A172 (cell line): ENCODE measurements at places on chromosomes 2 and 18.
A peak's percentile ranks its signal among the peaks of the same experiment; 100 is the strongest.

DNA sequence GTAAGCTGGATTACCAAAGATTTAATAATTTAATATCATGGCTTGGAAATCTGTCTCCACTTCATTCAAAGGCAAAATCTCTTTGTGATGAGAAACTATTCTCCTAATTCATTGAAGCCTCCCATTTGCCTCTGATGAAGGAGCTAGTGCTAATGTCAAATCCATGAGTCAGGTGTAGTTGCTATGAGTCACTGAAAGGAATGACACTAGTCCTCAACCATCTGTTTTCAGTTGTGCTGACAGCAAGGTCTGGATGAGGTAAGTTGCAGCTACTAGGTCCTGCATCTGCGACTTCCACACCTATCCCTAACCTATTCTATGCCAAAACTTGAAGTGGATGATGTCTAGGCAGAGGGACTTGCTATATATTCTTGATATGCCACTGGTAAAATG lies 324.0 kb upstream of the UBE2E3 start:
- peak; percentile 89 for DNase-seq

GRCh38 chr18:13335903-13336302 lies 117.3 kb downstream of the LDLRAD4 start:
- DNase-seq, result no peak

GRCh38 chr2:165016772-165017411 lies 61.6 kb upstream of the SLC38A11 start:
- DNase-seq, result peak; percentile 66

- no peak for DNase-seq
These were observed 128.3 kb downstream of the TXNL1 start for GRCh38 chr18:56510108-56510507.

DNA sequence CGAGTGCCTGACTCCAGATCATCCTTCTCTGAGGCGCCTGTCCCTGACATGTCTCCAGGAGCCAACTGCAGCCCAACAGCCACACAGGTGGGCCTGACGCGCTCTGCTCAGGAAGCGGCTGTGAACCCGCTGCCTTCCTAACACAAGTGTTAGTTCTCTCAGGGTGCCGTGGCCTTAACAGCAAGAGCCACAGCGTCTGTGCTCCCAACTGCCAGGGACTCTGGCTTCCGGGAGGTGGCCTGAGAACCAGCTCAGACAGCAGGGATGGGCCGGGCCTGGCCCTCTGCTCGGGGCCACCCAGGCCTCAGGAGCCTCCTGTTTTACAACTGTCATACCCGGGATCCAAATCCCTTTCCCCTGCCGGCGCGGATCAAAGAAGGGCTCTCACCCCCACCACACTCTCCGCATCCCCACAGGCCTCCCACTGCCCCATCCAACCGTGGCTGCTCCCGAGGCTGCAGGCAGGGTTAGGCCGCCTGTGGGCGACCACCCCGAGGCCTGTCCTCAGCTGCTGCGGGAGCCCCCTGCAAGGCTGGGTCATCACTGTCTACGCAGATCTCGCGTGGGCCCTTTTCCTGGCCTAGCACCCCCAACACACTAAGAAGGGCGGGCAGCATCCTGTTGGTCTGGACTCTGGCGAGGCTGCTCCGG lies 114.2 kb upstream of the ZNF236 start:
- DNase-seq, result no peak

DNA sequence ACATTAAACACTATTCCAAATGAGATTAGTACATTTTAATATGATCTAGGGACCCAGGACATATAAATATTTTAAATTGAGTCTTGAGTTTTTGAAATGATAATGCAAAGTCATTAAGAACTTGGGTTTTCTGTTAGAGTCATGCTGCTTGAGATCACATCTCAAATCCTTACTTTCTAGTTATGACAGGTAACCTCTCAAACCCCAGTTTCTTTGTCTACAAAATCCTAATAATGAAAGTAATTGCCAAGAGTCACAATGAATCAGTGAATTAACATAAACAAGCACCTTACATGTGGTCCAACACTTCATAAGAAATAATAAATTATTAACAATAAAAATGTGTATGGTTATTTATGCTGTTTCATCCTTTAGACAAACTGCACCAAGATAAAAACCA lies 607.6 kb downstream of the LRP1B start:
- DNase-seq, result no peak

GRCh38 chr2:233124421-233125080 lies 64.4 kb downstream of the INPP5D start:
- no peak for DNase-seq

DNA sequence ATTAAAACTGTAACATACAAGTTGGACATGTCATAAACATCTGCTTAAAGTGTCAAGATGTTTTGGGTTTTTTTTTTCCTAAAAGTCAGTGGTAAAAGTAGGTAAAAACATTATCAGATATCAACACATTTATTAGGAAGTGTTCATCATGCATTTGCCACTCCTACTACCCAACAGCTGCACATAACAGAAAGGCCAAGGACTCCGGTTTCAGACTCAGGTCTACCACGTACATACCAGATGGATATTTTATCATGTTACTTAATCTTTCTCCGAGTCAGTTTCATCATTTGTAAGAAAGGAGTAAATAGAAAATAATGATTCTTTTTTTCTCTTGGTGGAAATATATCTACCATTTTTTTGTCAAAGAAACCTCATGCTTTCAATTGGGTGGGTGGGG lies 192.3 kb downstream of the UBE2E3 start:
- no peak for DNase-seq

GRCh38 chr2:10659898-10660568 lies 29.7 kb downstream of the NOL10 start:
- DNase-seq, result peak; percentile 89

DNA sequence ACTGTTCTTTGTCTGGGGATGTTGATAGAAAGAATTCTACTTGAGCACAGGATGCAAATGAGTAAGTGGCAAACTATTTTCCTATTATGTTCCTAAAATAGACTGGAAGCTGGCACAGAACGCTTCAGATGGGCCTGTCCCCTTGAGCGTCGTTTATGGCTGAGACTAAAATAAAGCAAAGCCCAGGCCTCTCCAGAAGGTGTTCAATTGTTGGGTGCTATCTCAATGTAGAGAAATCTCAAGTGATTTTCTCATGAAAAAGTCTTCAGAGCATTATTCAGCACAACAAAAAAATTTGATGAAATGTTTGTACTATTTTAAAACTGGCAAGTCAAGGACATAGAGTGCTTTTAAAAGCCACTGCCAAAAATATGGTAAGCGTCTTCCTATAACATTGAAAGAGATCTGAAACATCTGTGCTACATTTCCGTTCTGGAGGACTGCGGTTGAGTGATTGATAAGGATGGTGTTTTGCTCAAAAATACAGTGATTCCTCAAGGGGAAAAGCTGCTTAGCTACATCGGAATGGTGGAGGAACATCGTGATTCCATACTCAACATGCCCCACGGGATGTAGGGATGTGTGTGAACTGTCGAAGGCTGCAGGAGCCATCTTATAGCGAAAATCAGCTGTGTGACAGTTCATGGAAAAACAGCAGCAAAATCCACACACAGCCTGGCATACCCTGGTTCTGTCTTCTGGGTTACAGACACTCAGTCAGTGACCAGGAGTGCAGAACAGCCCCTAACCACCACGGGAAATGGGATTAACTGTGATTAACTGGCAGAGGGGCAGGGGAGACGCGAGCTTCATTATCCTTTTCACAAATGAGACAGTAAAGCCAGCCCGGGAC lies 10.4 kb upstream of the LRRFIP1 start:
- DNase-seq, result peak; percentile 81

DNA sequence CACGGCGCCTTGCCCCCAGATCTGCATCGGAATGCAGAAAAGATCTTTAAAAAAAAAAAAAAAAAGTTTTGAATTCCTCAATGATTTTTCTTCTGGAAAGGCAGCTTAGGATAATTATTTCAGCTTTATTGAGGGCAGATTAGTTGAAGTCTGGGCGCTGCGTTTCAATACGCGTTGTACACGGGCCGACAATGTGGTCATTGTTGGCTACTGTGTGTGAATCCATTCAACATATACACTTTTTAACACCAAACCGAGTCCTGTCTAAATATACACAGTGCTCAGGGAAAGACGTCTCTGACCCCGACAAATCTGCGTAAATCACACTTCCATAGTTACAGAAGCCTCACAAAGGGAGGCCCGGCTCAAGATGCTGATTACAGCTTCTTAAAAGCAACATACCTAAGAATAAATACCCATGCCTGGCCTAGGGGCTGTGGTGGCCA lies 1.4 kb upstream of the SIX3 start:
- DNase-seq, result no peak
